Coronary artery (tissue), 2 donors: ENCODE measurements at places on chromosomes 4 and X.

GRCh38 chr4:78581618-78582017 is 30.0 kb downstream of the ANXA3 start:
- no peak for DNase-seq

DNA sequence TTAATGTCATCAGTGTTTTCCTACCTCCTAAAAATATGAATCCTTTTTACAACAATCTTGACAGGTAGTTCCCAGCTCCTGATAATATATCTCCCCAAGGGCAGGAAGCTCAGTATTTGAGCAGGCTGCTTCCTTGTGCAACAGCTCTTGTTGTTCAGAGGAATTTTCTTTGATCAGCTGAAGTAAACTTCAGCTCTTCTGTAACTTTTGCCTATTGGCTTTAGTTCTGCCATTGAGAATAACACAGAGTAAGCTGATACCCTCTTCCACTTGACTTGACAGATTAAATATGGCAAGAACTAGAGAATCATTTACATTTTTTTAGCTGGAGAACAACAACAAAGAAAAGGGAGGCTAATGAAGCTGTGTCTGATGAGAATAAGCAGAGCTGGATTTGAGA is 75.2 kb downstream of the LUZP4 start:
- DNase-seq: no peak

- no peak for DNase-seq
Measured at GRCh38 chrX:47637546-47638195, 7.9 kb upstream of the CFP start.

- no peak for DNase-seq
Measured at GRCh38 chrX:76977452-76977851, 469.7 kb upstream of the FGF16 start.

GRCh38 chrX:53421772-53422085 is 725 bp downstream of the SMC1A start:
- DNase-seq: no peak

DNA sequence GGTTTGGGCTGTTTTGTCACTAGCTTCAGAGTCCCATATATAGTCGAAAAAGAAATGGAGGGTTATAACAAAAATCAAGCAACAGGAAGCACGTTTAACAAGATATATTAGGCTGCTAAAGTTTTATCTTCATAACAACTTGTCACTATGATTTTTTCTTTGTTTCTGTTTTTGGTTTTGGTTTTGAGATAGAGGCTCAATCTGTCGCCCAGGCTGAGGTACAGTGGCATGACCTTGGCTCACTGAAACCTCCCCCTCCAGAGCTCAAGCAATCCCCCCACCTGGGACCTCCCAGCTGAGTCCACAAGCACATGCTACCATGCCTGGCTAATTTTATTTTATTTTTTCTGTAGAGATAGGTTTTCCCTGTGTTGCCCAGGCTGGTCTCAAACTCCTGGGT is 2664.4 kb downstream of the ARAP2 start:
- no peak for DNase-seq

DNA sequence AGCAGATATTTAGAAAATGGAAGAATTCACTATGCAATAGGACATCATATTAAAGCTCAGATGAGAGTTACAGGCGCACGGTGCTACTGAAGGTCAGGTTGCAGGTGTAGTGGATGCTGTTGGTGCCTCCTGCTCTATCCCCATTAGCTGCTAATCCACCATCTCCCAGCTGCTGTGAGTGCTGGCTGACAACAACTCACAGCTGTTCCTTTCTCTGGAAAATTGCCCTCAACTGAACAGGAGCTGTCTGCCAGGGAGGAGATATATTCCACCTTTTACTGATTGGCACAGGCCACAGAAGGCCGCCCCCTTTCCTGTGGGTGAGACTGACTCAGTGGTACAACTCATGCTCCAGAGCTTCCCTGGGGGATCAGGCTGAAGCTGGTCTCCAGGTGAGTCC is 48.7 kb downstream of the UCHL1 start:
- DNase-seq: no peak

GRCh38 chr4:10734697-10735096 is 50.1 kb upstream of the CLNK start:
- DNase-seq: no peak

- DNase-seq: no peak
Measured at GRCh38 chrX:136255541-136255940, 4.3 kb upstream of the MAP7D3 start.

DNA sequence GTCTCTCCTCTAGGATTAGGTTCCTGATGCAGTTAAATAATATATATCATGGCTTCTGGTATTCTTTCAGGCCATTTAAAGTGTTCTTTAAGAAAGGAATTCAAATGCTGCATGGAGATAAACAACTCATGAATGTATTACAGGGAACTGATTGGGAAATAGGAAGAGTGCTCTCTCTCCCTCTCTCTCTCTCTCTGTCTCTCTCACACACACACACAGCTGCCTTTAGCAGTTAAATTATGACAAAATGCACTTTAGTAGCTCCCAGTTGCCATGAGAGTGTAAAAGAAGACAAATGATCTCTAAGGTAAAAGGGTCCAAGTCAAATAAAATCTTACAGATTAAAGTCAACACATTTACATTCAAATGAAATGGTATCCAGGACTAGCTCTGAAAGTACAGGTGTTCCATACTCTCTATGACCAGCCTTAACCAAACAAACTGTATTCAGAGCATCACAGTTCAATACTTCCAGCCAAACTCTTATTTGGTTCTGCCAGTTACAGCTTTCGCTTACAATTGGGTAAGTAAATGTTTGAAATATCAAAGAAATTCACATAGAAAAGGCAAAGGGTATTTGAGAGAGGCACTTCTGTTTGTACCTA is 94.7 kb upstream of the CXXC4 start:
- no peak for DNase-seq

DNA sequence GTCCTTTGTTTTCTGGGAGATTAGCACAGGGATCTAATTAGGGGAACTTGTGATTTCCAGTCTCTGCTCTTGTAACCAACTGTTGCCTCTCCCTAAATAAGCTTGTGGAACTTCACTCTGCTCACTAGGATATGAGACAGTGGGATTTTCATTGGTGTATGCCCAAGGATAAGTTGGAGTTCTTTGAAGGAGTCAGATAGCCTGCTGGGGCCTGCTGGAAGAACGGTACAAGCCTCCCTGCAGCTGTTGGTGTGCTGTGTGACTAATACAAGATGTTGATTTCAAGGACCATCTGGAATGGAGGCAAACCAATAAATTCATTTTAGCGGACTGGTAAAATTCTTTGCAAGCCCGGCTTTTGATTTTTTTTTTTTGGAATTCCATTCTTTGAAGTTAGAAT is 167.0 kb downstream of the AASDH start:
- no peak for DNase-seq

DNA sequence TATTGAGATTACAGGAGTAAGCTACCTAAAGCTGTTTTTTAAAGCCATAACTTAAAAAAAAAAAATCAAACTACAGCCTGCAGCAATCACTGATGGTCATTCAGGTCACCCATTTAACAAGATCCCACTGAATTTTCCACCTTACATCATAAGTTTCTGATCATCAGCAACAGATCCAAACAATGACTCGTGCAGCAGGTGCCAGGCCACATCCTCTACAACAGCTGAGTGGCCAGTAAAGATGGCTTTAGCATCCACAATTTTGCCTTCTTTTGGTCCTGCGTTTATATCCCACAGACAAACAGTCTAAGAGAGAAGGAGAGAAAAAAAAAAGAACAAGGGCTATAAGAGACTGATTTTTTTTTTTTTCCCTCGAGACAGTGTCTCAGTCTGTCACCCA is 16.6 kb downstream of the RBBP7 start:
- no peak for DNase-seq

DNA sequence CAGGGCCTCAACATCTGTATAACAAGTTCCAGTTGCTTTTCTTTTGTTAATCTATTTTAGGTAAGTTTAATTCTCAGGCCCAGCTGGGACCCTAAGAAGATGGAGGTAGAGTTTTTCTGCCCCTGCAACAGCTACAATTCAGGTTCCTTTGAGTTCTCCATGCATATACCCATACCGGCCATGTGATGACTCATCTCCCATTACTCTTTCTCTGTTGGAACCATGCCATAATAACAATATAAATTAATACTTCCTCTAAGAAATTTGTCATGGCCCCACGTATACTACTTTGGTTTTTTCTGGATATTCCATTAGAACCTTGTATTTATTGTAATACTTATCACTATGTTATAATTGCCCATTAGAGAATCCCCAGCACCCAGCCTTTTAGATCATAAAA is 1.3 kb upstream of the INTU start:
- DNase-seq: no peak

DNA sequence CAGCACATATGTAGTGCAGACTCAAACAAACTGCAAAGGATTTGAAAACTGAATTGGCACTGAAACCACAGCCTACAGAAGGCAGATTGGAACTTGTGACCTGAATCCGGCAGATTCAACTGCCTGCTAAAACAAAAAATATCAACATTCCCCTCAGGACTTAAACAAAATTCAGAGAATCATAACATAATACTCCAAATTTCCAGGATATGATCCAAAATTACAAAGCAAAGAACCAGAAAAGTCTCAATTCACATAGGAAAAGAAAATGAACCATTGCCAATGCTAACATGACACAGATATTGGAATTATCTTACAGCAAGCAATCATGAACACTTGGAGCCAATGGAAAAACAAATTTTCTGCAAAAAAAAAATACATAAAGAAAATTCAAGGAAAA is 250.4 kb downstream of the PRDM5 start:
- no peak for DNase-seq

- DNase-seq: peak; percentile 78
Measured at GRCh38 chr4:15149839-15150592, 147.7 kb downstream of the CPEB2 start.

DNA sequence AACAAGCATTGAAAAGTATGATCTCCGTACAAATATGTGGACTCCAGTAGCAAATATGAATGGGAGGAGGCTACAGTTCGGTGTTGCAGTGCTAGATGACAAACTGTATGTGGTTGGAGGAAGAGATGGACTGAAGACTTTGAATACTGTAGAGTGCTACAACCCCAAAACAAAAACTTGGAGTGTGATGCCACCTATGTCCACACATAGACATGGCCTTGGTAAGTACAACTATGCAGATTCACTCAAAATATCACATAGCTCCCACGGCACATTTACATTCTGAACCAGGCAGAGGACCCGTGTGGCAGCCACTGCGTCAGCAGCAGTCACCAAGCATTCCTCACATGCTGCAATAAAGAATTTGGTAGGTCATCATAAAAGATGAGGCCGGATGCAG is 41.3 kb downstream of the KLHL5 start:
- DNase-seq: no peak

DNA sequence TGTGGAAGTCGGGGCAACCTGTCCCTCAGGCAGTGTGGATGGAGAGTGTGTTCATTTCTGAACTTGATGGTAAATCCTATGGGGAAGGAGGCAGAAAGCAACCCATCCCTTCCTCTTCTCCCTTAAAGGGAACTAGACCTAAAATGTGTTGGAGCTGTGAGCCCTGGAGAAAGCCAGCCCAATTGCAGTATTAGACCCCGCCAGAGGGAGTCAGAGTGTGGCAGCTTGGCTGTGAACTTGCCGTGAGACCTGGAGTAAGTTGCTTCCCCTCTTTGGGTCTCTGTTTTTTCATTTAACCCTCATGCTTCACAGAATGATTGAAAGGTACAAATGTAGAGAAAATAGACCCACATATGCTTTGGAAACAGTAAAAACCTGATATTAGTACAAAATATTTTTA is 108.7 kb upstream of the PAK3 start:
- no peak for DNase-seq

DNA sequence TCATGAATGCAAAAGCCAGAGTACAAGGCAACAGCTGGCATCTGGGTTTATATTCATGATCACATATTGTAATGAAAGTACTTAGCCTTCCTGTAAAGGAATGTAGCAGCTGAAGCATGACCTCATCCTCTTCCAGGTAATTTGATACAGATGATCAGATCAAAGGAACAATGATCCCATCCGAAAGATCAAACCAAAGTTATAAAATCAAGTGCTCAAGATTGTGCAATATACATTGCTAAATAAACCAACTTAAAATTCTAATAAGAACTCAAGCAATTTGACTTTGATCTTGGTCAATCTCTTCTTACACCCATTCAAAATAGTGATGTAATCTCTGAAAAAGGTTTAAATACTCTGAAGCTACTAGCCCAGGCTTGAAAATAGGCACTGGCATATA is 113.1 kb upstream of the INPP4B start:
- DNase-seq: no peak

GRCh38 chr4:2964706-2965258 is 1.4 kb downstream of the GRK4 start:
- no peak for DNase-seq

GRCh38 chrX:18973527-18974192 is 10.3 kb downstream of the PHKA2 start:
- DNase-seq: no peak

- no peak for DNase-seq
Measured at GRCh38 chrX:13469963-13470684, 99.3 kb upstream of the EGFL6 start.

GRCh38 chrX:46381630-46382029 is 163.6 kb downstream of the ZNF674 start:
- DNase-seq: no peak

GRCh38 chr4:188627892-188628291 is 488.7 kb downstream of the TRIML1 start:
- no peak for DNase-seq

- DNase-seq: no peak
Measured at GRCh38 chr4:1357356-1358248, 10.6 kb downstream of the UVSSA start.

DNA sequence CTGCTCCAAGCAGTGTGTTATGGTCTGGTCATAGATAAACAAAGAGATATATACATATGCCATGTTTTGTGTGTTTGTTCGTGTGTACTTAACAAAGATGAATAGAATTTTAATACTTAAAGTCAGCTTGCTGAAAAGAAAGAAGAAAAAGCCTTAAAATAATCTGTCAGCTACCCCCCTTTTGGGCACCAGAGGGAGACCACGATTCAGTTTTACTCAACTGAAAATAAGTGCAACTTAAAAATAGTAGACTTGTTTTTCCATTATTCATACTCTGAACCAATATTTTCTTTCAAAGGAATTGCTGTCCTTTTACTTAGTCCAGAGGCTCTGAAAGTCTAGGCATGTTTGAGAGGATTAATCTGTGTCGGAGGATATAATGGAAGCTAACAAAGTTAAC is 181.7 kb upstream of the AGTR2 start:
- no peak for DNase-seq

DNA sequence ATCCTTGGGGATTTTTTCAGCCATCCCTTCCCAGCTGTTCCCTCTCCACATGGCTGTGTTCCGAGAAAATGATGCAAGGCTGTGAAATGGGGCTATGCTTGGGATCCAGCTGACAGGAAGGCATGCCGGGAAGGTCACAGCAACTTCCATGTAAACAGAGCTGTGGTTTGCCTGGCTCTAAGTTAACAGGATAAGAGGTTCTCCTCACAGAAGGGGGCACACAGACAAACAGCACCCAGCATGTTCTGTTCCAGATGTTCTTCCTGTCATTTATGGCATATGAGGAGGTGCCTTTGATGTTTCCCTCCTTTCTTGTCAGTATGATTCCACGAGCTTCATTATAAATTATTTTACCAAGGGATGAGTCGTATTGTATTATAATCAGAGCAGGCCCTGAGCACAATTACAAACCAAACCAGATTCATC is 220.7 kb downstream of the ANTXR2 start:
- DNase-seq: no peak

GRCh38 chrX:130110379-130111219 is at the start of gene ELF4:
ELF4 (minus strand) TSS chrX:130110497; CDS start chrX:130081330, 29,167 bp downstream.
- DNase-seq: no peak
